LoVo (cell line): ENCODE measurements at places on chromosomes 5 and 9.

GRCh38 chr5:74332682-74333081 lies 307.8 kb downstream of the ENC1 start:
- no peak for DNase-seq

DNA sequence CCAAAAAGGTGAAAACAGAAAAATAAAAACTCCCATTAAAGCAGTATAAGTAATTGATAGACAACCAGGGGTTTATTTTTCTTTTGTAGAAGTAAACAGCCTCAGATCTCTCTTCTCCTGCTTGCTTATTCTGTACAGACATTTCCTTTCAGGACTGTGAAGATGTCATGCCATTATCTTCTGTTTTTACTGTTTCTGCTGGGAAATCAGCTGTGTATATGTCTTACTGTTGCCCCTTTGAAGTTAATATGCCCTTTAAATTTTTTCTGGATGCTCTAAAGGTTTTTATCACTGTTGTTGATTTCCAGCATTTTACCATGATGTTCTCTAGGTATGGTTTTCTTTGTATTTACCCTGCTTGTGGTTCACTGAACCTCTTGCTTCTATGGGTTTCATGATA lies 199.5 kb downstream of the NXNL2 start:
- no peak for DNase-seq

GRCh38 chr5:114243972-114244317 lies 117.9 kb upstream of the KCNN2 start:
- DNase-seq, result no peak

GRCh38 chr5:171149333-171149732 lies 159.7 kb upstream of the TLX3 start:
- no peak for DNase-seq

- DNase-seq, result no peak
Observed at GRCh38 chr5:151150471-151151262, 6.9 kb downstream of the ANXA6 start.

DNA sequence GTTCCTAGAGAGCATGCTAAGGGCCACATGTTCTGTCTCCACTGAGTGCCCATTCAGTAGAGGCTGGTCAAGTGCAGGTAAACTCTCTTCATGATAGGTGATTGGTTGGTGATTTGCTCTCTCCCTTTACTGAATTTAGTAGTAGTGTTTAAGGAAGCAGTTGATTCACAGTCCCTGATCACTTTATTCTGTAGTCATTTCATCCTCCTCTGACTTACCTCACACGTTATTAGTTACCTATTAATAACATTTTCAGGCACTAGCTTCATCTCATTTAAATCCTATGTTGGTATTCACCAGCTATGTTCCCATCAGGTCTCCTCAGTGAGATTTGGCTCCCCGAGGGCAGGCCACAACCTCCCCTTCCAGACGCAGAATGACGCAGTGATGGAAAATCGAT lies 51.9 kb downstream of the ERAP1 start:
- no peak for DNase-seq

GRCh38 chr5:53557386-53557785 lies 3.1 kb upstream of the NDUFS4 start:
- DNase-seq, result no peak

GRCh38 chr5:100855937-100856430 lies 47.1 kb downstream of the ST8SIA4 start:
- DNase-seq, result no peak

- no peak for DNase-seq
Observed at GRCh38 chr9:21316860-21317259, 11.7 kb upstream of the IFNA5 start.

DNA sequence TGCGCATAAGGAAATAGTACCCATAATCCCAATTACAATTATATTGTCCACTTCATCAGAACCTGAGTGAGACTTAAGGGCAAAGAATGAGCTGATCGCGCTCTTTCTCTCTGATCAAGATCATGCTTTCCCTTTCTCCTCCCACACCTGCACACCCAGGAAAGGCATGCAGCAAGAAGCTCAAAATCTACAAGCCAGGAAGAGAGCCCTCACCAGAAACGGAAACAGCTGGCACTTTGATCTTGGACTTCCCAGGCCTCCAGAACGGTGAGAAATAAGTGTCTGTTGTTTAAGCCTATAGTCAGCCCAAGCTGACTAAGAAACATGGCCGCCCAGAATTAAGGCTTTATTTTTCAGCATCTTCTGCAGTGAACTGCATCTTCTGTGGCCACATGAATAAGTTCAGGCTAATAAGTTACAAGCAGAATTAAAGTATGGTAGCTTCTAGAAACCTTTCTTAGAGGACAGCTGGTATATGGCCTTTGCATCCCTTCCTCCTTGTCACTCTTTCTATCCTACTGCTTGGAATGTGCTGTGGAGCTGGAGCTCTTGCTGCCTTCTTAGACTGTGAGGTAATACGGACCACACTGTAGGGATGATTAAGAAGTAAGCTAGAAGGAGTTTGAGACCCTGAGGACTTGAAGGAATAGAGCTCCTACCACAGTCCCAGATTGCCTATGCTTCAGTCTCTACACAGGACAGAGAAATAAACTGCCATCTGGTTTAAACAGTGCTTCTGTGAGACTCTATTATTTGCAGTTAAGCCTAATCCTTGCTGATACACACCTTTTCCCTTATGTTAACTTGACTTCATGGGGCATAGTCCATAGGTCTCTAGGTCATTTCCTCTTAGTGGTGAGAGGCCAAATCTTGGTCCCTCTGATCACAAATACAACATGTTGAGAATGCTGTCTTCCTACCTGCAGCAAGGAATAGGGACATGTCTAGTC lies 17.2 kb downstream of the OR2S2 start:
- DNase-seq, result peak; percentile 42

GRCh38 chr9:131623655-131624330 lies 78.5 kb downstream of the PRRT1B start:
- DNase-seq, result no peak

- DNase-seq, result no peak
Observed at GRCh38 chr9:20962536-20963225, 68.8 kb downstream of the HACD4 start.

GRCh38 chr9:73799446-73799845 lies 647.8 kb downstream of the ANXA1 start:
- DNase-seq, result no peak

DNA sequence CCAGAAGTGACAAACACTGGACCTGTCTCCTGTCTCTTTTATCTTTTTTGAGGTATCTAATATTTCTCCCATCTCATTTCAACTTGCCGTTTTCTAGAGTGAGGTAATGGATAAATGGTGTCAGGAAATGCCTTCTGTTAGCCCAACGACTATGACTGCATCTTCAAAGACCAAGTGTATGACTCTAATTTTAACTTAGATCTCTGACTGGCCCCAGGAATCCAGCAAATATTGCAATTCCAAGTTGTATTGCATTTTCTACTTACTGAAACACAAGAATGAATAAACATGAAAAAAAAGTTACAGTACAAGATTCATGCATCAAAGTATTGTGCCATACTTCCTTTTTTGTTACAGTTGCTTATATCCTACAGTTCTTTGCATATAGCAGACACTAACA lies 26.3 kb downstream of the SLC28A3 start:
- no peak for DNase-seq

- no peak for DNase-seq
Observed at GRCh38 chr9:127132921-127133647, 10.6 kb upstream of the ANGPTL2 start.
